Panc1 (cell line): ENCODE measurements at places on chromosomes 3 and 15. TPM values are rescaled to one million over a fixed set of nuclear protein-coding genes. Genes with fewer than 3 reads are reported as not detected.

The ADAMTS17 gene
- total RNA-seq = 1.6 TPM

The PATL2 gene
- 0.49 TPM for total RNA-seq

The ATP8B4 gene
- not detected for total RNA-seq

The IMPG2 gene
- total RNA-seq = 0.10 TPM

The EXD1 gene
- 0.15 TPM for total RNA-seq

The PAK6 gene
- 6.3 TPM for total RNA-seq

The GP5 gene
- total RNA-seq = 0.05 TPM

DNA sequence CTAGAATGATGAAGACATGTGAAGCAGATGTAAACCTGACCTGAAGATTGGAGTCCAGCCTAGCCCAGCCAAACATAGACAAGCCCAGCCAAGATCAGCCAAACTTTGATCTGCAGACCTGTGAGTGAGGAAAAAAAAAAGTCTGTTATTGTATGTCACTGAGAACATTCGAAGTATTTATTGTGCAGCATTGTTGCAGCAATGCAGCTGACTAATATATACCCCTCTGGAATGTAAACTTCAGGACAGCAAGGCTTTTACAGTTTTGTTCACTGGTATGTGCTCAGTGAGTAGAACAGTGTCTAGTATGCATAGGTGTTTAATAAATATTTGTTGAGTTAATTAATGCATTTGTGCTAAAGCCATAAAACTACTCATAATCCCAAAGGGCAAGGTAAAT lies 23.4 kb downstream of the TMEM202 start:
- no peak for DNase-seq
- peaks cover 4% of the 10 kb centered on the region; the same call in 1 of the 2 replicates for H3K27me3 ChIP-seq
- no peak overlapping the region for H3K27ac ChIP-seq
- no peaks in the 10 kb centered on the region for H3K4me1 ChIP-seq

- no peak overlapping the region for H3K27ac ChIP-seq
- peaks cover 14% of the 10 kb centered on the region for H3K4me1 ChIP-seq
- H3K36me3 ChIP-seq = no peaks in the 10 kb centered on the region
- no peak for DNase-seq
- H3K4me3 ChIP-seq = no peak overlapping the region
These were observed 19.9 kb downstream of the RPLP1 start for GRCh38 chr15:69472562-69472961.

GRCh38 chr3:46407970-46408369 lies 911 bp downstream of the CCRL2 start:
- H3K4me1 ChIP-seq = no peaks in the 10 kb centered on the region
- H3K4me3 ChIP-seq = no peak overlapping the region
- H3K27ac ChIP-seq = no peak overlapping the region

DNA sequence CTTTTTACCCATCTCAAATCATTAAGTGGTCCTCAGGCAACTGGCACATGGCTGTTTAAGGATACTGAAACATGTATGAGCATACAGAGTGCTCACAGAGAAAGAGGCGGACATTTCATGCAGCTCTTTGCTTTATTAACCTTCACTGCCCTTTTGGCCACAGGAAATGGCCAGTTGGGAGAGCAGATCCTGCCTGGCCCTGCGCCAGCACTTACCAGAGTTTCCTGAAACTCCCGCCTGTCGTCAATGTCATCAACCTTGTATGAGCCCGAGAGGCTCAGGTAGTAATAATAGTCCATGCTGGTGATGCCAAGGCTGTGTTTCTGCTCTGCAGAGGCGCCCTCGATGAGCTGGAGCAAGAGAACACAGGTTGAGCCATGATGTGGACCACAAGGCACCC lies 17.8 kb downstream of the LDHAL6B start:
- no peak for DNase-seq
- peaks cover 8% of the 10 kb centered on the region; the same call in 1 of the 2 replicates for H3K36me3 ChIP-seq

GRCh38 chr15:57283774-57284503 lies 92.4 kb upstream of the CGNL1 start:
- peaks cover 11% of the 10 kb centered on the region; the same call in 1 of the 2 replicates for H3K36me3 ChIP-seq
- no peak overlapping the region for H3K27ac ChIP-seq
- no peaks in the 10 kb centered on the region for H3K27me3 ChIP-seq
- no peaks in the 10 kb centered on the region for H3K4me1 ChIP-seq
- H3K4me3 ChIP-seq = no peak overlapping the region
- DNase-seq = no peak

DNA sequence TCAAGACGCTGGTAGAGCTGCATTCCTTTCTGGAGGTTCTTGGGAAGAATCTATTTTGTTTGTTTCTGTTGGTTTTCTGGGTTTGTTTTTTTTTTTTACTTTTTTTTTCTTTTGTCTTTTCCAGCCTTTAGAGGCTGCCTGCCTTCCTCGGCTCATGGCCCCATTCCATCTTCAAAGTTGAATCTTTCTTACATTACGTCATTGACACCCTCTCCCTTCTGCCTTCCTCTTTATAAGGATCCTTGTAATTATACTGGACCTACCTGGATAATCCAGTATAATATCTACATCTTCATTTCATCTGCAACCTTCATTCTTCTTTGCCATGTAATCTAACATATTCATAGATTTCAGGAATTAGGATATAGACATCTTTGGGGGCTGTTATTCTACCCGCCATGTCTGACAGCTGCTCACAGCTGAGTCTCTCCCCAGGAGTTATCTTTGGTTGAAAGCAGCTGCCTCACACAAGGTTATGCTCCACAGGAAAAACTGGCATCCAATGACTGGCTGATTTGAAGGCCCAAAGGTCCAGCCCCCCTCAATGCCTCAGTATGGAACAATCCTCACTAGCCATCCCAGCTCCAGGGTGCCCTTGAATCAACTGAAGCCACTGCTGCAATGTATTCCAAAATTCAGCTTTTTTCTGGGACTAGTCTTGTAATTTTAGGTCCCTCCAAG lies 38.4 kb upstream of the THBS1 start:
- no peaks in the 10 kb centered on the region for H3K27me3 ChIP-seq
- no peaks in the 10 kb centered on the region for H3K36me3 ChIP-seq
- DNase-seq = no peak
- no peak overlapping the region for H3K27ac ChIP-seq
- no peaks in the 10 kb centered on the region for H3K4me1 ChIP-seq

DNA sequence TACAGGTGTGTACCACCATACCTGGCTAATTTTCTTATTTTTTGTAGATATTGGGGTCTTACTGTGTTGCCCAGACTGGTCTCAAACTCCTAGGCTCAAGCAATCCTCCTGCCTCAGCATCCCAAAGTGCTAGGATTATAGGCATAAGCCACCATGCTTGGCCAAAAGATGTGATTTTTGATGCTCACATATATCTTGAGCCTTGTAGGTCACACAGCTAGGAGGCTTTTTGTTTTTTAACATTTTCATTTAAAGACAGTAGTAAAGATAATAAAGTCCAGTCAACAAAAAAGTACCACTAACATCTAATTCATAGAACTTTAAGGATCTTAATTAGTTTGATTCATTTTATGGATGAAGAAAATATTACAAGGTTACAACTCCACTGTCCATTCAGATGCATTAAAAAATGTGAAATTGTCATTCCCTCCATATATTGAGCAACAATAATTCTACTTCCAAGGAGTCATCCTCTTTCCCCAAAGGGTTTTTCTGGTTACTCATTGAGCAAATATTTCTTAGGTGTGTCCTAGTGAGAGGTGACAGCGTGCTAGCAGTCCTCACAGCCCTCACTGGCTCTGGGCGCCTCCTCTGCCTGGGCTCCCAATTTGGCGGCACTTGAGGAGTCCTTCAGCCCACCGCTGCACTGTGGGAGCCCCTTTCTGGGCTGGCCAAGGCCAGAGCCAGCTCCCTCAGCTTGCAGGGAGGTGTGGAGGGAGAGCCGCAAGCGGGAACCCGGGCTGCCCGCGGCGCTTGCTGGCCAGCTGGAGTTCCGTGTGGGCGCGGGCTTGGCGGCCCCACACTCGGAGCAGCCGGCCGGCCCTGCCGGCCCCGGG lies 8.3 kb upstream of the TASOR start:
- H3K4me1 ChIP-seq = no peaks in the 10 kb centered on the region
- H3K36me3 ChIP-seq = no peaks in the 10 kb centered on the region
- H3K4me3 ChIP-seq = no peak overlapping the region
- no peak overlapping the region for H3K27ac ChIP-seq
- no peaks in the 10 kb centered on the region for H3K27me3 ChIP-seq

DNA sequence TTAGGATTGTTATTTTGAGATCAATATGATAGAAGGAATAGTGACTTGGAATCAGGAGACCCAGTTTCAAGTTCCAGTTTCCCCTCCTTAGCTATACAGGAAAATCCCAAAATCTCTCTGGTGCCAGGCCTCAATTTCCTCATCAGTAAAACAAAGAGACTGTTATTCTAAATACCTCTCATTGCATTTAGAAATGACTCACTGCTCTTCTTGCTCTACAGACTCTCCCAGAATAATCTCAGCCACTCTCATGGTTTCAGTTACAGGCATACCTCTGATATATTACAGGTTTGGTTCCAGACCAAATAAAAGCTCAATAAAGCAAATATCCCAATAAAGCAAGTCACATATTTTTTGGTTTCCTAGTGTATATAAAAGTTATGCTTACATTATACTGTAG lies 28.3 kb downstream of the IMPG2 start:
- no peaks in the 10 kb centered on the region for H3K36me3 ChIP-seq
- H3K4me3 ChIP-seq = no peak overlapping the region
- H3K4me1 ChIP-seq = no peaks in the 10 kb centered on the region
- H3K27me3 ChIP-seq = no peaks in the 10 kb centered on the region
- no peak overlapping the region for H3K27ac ChIP-seq

GRCh38 chr15:35886765-35887164 lies 340.8 kb upstream of the DPH6 start:
- DNase-seq = no peak
- no peaks in the 10 kb centered on the region for H3K36me3 ChIP-seq
- H3K4me3 ChIP-seq = no peak overlapping the region
- H3K27ac ChIP-seq = no peak overlapping the region
- H3K4me1 ChIP-seq = no peaks in the 10 kb centered on the region

DNA sequence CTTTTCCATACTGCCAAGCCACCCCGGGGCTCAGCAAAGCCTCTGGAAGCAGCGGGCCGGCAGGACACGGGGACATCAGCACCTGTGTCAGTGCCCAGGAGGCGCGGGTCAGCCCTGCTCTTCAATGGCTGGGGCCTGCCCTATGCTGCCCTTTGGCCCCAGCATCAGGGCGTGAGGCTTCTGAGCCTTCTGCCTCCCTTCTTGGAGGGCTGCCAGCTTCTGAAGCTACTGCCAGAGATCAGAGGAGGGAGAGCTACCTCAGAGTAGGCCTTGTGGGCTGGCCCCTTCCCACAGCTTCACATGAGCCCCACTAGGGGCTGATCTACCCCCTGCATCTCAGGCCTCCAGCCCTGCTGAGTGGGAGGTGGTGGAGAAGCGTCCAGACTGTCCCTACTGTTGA lies 13.0 kb upstream of the TMEM115 start:
- H3K27me3 ChIP-seq = no peaks in the 10 kb centered on the region
- no peak overlapping the region for H3K27ac ChIP-seq
- H3K4me1 ChIP-seq = no peaks in the 10 kb centered on the region; the same call in 1 of the 2 replicates
- H3K4me3 ChIP-seq = no peak overlapping the region
- no peak for DNase-seq
- H3K36me3 ChIP-seq = no peaks in the 10 kb centered on the region

DNA sequence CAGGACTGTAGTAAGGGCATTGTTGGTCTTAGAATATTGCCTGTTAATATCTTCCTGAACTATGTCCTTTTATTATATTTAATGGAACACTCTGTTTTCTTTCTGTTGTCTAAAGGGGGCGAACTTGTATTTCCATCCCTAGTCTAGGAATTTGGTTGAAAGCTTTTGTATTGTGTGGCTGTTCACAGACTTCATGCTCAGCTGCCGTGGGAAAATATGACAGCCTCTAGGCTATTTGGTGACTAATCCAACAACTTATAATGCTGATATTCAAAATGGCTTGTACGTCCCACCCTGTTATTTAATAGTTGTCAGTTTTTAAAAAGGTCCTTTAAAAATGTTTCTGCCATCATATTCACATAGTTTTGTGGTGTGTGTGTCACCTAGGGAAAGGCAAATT lies 202.6 kb downstream of the KLHL25 start:
- H3K27me3 ChIP-seq = no peaks in the 10 kb centered on the region
- H3K4me1 ChIP-seq = no peaks in the 10 kb centered on the region
- H3K4me3 ChIP-seq = no peak overlapping the region
- no peak overlapping the region for H3K27ac ChIP-seq
- no peak for DNase-seq

GRCh38 chr3:41598402-41599126 lies 363.3 kb downstream of the ULK4 start:
- no peaks in the 10 kb centered on the region for H3K36me3 ChIP-seq
- DNase-seq = no peak
- no peaks in the 10 kb centered on the region for H3K27me3 ChIP-seq

DNA sequence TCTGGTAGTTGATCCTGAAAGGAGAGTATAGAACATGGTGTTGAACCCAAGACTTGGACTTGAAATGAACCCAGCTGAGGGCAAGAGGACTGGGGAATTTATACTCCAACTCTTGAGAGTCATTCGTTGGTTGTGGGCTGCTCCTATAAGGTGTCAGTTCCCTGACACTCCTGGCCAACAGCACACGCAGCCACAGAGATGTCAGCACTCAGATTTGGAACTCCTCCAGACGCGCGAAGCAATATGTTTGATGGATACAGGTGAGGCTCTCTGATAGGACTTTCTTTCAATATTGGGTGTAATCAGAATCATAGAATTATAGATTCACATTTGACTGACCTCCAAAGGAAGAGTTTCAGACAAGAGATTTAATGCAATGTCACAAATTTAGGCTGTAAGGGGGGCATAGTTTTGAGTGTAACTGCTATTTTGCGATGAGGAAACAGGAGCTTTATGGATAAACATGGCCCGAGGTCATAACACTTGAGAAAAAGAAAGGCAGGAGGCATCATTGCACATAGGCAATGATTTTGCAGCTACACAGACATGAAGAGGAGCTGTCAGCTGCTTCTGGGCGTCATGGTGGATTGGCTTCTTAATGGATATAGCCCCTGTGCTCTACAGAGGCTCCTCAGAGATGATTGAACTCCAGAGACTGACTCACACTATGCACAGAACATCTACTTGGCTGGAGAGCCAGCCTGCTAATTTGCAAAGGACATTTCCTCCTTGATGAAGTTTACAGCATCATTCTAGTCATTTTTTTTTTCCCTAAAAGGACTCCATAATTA lies 569.2 kb upstream of the RGMA start:
- no peaks in the 10 kb centered on the region for H3K27me3 ChIP-seq
- no peak for DNase-seq
- no peak overlapping the region for H3K27ac ChIP-seq
- no peaks in the 10 kb centered on the region for H3K36me3 ChIP-seq
- H3K4me3 ChIP-seq = no peak overlapping the region

- H3K36me3 ChIP-seq = no peaks in the 10 kb centered on the region
- no peaks in the 10 kb centered on the region for H3K4me1 ChIP-seq
- H3K4me3 ChIP-seq = no peak overlapping the region
- no peaks in the 10 kb centered on the region for H3K27me3 ChIP-seq
- no peak overlapping the region for H3K27ac ChIP-seq
These were observed 50.4 kb downstream of the TFDP2 start for GRCh38 chr3:142098964-142099363.

GRCh38 chr3:12730506-12731242 lies 28.4 kb downstream of the TMEM40 start:
- H3K27me3 ChIP-seq = no peaks in the 10 kb centered on the region
- H3K4me3 ChIP-seq = no peak overlapping the region
- no peaks in the 10 kb centered on the region for H3K36me3 ChIP-seq
- no peaks in the 10 kb centered on the region for H3K4me1 ChIP-seq

GRCh38 chr3:54856271-54856670 lies 71.6 kb downstream of the LRTM1 start:
- no peak overlapping the region for H3K4me3 ChIP-seq
- DNase-seq = no peak
- no peaks in the 10 kb centered on the region for H3K27me3 ChIP-seq
- H3K27ac ChIP-seq = no peak overlapping the region
- H3K4me1 ChIP-seq = no peaks in the 10 kb centered on the region

GRCh38 chr3:98893740-98894139 lies 7.8 kb downstream of the DCBLD2 start:
- H3K4me3 ChIP-seq = no peak overlapping the region
- no peaks in the 10 kb centered on the region for H3K27me3 ChIP-seq
- H3K27ac ChIP-seq = no peak overlapping the region
- no peak for DNase-seq
